ENCODE measurements at places on chromosomes 13 and 19.

GRCh38 chr19:30115947-30116346 lies 173.9 kb downstream of the URI1 start:
- no peak for DNase-seq

GRCh38 chr19:13396250-13397080 lies 109.8 kb downstream of the CACNA1A start:
- DNase-seq, result peak; percentile 48

DNA sequence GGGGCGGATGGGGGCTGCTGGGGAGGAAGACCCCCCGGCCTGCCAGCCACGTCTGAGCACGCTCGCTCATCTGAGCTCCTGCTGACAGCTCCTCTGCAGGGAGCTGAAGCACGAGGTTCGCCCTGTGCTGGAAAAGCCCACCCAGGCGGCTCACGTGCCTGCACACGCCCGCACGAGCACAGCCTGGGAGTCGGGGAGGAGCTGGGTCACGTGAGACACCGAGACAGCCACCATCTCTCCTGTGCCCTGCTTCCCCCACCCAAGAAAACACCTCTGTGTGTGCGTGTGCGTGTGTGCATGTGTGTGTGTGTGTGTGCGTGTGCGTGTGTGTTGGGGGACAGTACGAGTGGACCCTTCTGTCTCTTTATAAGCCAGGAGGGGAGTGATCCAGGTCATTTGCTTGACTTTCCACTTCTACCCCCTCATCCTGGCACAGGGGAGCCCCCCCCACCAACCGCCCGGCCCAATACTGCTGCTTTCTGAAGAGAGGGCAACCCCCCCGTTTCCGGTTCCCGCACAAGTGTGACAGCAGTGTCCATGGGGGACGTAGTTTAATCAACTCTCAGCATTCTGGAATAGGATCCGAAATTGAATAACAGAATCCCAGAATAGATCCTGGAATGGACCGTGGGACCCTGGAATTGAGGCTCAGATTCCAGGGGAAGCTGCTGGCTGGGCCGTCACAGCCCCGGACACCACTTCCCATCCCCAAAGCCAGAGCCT lies 42.5 kb downstream of the CELF5 start:
- DNase-seq, result no peak

DNA sequence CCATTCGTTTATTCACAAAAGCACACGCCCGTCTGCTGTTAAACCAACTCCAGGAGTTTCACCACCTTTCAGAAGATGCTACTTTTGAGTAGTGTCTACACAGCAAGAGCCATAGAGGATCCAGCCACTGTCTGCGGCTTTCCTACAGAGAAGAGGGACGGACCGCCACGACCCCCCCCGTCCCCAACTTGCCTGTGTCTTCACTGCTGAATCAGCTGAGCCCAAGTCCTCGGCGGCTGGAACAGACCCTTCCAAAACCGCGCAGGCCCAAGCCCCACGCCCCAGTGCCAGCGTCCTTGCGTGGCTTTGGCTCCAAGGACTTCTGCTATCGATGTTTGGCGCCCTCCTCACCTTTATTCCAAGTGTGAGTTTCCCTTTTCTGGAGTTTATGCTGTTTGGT lies 65.1 kb downstream of the SPACA7 start:
- DNase-seq, result no peak

GRCh38 chr13:46778890-46779289 lies 18.1 kb downstream of the ESD start:
- DNase-seq, result peak; percentile 22

- DNase-seq, result no peak
Measured at GRCh38 chr13:72849571-72849970, 67.6 kb downstream of the PIBF1 start.

DNA sequence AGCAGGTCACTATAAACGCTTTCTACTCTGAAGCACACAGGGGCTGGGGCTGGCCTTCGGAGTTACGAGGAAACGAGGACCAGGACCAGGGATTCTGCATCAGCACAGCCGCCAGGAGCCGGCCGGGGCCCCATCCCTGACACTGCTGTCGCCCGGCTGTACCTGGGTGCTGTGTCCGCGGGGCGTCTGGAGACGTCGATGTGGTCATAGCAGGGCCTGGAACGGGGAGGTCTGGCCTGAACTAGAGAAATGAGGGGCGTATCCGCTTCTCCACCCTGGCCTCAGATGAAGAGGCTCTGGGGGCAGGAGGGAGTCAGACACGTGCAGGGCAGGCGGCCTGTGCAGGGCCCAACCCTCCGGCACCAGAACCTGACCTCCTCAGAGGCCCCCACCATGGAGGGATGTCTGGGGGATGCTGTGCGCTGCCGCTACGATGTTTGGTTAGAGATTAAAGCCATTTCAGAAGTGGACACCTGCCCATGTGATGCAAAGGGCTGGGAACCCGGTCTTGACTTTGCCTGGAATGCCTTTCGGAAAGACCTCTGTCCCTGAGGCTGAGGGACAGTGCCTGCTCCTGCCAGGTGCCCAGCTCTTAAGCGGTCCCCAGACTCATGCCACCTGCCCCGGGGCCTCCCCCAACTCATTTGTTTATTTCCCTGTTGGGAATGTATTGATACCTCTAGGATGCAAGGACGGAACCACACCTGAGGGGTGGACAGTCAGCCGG lies 21.4 kb downstream of the GAS6 start:
- no peak for DNase-seq

DNA sequence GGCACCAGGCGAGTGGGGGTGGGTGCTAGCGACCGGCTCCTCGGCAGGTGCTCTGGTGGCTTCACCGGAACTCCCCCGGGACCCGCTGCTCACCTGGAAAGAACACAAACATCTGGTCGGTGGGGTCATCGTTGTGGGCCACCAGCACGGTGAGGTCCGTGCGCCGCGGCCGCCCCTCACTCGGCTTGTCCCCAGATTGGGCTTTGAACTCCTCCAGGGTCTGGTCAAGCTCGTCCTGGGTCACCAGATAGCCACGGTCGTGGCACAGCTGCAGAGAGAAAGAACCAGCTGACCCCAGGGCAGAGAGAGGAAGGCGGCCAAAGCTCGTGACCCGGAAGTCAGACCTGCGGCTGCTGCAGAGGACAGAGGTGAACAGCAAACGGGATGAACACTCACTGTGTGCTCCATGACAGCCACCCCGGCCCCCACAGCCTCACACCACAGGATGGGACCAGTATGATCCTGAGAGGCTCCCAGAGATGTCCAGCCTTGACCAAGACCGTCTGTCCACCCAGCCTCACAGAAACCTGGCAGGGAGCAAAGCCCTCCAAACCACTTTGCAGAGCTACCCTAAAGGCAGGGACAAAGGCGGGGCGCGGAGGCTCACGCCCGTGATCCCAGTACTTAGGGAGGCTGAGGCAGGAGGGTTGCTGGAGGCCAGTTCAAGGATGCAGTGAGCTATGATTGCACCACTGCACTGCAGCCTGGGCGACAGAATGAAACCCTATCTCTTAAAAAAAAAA lies 1.2 kb downstream of the POLR2E start:
- DNase-seq, result no peak

DNA sequence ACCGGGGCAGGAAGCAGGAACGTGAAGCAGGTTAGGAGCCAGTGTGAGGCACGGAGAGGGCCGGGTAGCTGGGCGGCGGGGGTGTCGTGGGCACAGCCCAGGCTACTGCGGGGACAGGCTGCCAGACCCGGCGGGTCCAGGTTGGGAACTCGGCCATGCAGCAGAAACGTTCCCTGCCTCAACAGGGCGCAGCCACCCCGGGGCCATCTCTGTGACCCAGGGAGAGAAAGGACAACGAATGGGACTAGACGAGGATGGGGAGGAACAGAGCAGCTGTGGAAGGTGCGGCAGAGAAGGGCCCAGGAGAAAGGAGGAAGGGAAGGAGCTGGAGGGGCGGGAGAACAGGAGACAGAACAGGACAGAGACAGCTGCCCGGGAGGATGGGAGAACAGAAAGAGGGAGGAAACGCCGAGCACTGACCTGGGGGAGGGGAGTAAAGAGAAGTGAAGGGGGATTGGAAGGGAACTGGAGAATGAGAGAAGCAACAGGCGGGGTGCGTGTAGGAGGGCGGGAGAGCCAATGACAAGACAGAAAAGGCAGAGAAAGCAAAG lies 12.9 kb upstream of the GARIN5A start:
- no peak for DNase-seq

- no peak for DNase-seq
Measured at GRCh38 chr19:40612831-40613689, 11.9 kb downstream of the LTBP4 start.

- no peak for DNase-seq
Measured at GRCh38 chr13:27662738-27663470, 41.2 kb downstream of the POLR1D start.

GRCh38 chr13:100439247-100439970 lies 149.2 kb downstream of the GGACT start:
- DNase-seq, result no peak

- no peak for DNase-seq
Measured at GRCh38 chr19:33241530-33242101, 16.0 kb upstream of the SLC7A10 start.

- no peak for DNase-seq
Measured at GRCh38 chr19:54191811-54192453, 824 bp downstream of the TSEN34 start.

GRCh38 chr13:50783066-50783465 lies 60.4 kb downstream of the DLEU7 start:
- no peak for DNase-seq

DNA sequence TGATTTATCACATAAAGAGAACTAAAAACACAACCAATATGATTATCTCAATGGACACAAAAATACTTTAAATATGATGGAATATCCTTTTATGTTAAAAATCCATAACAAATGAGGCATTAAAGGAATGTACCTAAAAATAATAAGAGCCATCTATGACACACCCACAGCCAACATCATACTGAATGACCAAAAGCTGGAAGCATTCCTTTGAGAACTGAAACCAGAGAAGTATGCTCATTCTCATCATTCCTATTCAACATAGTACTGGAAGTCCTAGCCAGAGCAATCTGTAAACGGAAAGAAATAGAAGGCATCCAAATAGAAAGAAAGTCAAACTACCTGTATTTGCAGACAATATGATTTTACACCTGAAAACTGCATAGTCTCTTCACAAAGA lies 671.0 kb downstream of the SLITRK1 start:
- DNase-seq, result no peak

- DNase-seq, result peak; percentile 22
Measured at GRCh38 chr19:9793071-9793591, 24.6 kb upstream of the ZNF846 start.

DNA sequence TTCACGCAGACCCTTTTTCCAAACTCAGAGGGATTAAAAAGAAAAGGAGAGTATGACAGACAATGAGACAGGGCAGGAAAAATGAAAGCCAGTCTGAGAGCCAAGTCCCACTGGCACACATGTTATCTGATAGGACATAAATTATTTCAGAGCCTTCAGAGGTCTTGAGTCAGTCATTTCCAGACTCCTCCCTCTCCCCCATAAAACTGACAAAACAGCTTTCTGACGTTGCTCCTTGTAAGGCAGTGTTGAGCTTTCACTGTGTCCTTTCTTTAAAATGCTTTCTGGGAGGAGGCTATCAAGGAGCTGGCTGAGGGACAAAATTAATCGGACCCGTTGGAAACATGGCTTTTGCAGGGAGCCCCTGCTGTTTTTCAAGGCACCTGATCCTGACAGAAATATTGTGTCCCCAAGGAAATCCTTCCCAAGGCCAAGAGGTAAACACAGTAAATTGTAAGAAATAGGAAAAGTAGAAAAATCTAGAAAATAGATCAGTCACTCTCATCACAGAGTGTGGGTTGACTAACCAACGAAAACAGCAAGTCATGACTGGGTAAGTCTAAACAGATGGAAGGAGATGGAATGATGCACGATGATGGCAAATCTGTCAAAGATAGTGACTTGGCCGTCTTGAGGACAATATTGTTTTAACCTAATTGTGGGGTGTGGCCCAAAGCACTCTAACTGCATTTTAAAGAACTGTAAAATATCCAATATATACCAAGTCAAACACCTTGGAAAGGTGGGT lies 89.7 kb downstream of the DCT start:
- DNase-seq, result no peak

GRCh38 chr13:68099631-68100030 lies 869.5 kb upstream of the PCDH9 start:
- no peak for DNase-seq

DNA sequence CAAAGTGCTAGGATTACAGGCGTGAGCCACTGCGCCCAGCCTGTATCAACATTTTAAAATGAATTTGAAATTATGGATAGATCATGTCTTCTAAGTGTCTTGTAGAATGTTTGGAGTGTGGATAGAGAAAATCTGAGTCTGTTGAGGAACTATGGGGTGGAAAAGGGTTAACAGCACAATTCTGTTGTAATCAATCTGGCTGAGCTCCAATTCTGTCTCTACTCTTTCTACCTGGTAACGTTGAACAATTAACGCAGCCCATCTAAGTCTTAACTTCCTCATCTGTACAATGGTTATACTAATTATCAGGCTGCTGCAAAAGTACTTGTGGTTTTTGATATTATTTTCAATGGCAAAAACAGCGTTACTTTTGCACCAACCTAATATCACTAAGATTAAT lies 4.1 kb downstream of the FPR2 start:
- DNase-seq, result no peak

DNA sequence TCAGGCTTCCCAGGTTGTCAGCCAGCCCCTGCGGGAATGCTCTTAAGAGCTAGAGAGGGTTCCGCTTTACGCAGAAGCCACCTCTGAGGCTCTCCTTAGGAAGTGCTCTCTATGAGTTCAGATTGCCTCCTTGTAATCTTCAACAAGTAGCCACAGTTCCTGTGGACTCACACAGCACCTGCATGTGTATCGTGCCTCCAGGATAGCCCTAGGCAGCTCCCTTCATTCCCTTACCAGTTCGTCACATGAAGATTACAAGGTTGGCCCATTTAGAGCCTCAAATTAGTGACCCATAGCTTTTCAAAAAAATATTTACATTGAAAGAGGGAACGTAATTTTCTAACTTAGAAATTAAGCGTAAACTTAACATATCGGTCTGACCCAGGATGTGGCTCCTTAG lies 284.3 kb downstream of the MTUS2 start:
- DNase-seq, result no peak

DNA sequence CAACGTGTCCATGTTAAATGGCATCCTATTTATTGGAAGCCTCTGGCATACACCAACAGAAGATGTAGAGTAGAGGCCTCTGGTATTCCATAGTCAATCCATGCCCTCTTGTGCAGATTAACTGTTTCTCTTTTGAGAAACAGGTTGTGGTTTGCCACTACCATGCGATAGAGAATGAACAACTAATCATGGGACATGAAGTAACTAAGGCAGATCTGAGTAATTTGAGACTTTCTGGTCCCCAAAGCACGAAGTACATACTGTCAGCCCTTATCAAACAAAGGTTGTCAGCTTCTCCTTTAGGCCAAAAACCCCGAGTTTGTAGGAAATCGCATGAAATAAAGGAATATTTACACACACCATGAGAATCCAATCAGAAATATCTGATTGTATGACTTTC lies 3.6 kb downstream of the ZNF121 start:
- no peak for DNase-seq

DNA sequence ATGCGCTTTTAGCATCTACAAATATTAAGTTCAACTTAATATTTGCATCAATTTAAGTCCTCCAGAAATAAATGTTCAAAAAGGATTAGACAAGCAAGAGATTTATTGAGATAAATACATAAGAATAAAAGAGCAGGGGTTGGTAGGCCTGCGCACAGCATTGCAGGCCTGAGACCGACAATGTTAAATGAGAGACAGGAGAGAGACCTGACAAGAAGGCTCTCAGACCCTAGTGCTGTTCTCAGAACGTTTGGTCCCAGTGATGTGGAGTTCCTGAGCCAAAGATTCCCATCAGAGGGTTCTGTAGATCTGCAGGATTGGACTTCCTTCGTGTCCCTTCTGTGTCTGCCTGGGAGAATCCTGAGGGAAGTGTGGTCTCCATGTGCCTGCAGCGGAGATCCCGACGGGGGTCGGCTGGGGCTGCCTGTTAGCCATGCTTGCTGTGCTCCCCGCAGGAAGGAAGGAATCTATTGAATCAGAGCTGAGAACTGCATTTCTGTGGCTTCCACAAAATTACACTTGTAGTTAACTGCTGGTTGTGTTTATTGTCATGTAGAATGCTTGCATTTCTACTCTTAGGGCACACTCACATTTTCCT lies 369.9 kb upstream of the SLC10A2 start:
- DNase-seq, result no peak

Measured in pons (tissue), 1 donor.